ENCODE measurements at places on chromosomes 6 and 20. TPM values are rescaled to one million over a fixed set of nuclear protein-coding genes. Genes with fewer than 3 reads are reported as not detected.
A peak's percentile ranks its signal among the peaks of the same experiment; 100 is the strongest.

C20orf144 gene
- total RNA-seq, result not detected

DNA sequence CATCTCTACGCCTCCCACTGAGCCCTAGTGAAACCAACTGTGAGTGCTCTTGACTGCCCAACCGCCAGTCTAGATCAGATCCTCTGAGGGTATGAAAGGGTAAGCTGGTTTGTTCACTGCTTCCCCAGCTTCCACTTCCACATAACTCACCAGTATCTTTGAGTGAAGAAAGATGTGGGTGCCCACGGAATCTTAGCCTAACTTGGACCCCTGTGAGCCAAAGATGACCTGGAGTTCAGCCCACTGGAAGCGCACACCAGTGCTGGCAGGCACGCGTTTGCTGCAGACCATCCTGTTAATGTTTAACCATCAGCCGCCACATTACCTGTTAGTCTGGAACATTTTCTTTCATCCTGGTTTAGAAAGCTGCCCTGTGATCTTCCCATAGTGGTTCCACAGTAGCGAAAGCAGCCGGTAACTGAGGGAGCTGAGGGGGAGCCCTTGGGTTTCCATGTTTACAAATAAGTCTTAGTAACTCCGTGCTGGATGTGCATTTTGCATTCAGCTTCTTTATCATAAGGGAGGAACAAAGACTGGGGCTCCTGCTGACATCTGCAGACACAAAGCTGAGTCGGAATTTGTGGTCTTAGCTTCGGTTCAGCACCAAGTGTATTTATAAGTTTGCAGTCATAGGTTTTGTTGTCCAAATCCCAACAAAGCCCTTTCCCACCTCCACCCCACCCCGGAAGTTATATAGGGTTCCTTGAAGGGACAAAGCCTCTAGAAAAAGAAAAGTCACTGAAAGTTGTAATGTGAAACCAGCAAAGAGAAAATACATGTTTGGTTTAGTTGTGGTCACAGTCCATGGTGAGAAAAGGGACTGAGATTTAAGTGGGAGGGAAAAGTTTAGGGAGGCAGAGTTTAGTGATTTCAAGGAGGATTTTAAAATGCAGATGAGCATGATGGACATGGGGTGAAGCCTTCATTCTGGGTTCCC is 71.0 kb downstream of the SSR1 start:
- DNase-seq, result no peak

GRCh38 chr6:79613912-79614311 is 17.2 kb upstream of the SH3BGRL2 start:
- DNase-seq, result no peak

DNA sequence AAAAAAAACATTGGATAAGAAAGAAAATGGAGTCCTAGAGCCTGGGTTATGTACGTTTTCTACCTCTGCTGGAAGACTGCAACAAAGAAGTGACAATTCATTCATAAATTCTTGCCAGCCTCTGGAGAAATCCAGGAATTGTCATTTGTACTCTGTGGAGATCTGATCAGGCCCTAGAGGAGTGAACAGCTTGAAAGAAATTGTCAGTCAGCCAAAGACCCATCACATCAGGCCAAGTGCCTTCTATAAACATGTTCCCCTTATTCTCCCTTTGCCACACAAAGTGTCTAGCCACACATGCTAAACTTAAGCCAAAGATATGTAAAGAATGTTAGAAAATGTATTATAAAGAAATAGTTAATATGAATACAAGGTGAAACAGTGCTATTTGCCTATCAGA is 152.4 kb downstream of the ADAT2 start:
- no peak for DNase-seq

DNA sequence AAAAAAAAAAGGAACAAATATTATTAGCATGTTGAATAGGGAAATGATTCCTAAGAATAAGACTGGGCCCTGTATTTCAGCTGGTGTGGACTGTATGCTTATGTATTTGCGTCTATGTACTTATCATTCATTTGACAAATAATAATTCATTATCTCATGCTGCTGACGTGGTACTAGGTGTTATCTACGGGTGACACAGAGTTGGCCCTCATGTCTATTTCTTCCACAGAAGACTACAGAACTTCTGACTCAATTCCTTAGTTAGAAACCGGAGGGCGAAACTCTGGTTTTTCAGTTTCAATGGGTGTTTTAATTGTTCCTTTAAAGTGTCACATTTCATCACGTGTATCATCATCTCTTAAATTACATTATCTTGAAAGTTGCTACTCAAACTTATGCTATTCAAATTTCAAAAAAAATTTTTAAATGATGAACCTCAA is 305.9 kb downstream of the CLIC5 start:
- no peak for DNase-seq

FRK gene
- 3.5 TPM for total RNA-seq

ATP9A gene
- 22.1 TPM for total RNA-seq

SAMD3 gene
- total RNA-seq, result not detected

COL9A1 gene
- not detected for total RNA-seq

DNA sequence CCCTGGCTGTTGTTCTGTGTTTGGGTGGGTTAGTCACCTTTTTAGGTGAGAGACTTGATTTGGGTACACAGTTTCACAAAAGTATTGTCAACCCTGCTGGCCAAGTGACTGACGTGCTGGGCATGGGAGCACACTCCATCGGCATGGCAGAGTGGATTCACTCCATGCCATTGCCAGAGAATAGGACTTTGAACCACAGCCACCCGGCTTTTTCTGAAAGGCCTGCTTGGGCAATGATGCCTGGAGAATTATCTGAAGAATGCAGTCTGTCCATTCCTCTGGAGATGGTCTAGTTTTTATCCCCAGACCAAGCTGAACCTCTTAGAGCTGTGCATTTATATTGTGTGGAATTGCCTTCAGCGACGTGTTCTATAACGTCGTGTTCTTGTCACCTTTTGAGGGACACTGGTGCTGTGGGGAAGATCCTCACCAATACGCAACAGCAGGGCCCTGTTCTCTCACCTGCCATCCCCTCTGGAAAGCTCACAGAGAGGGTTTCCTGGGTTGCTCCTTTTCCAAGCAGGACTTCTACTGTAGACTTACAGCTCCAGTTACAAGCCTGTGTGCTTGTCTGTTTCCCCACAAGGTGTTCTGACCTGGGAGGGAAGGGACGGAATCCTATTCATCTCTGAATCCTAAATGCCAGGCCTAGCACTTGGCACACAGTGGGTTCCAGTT is 183.4 kb upstream of the AKAP12 start:
- no peak for DNase-seq

DSN1 gene
- 15.3 TPM for total RNA-seq

DNA sequence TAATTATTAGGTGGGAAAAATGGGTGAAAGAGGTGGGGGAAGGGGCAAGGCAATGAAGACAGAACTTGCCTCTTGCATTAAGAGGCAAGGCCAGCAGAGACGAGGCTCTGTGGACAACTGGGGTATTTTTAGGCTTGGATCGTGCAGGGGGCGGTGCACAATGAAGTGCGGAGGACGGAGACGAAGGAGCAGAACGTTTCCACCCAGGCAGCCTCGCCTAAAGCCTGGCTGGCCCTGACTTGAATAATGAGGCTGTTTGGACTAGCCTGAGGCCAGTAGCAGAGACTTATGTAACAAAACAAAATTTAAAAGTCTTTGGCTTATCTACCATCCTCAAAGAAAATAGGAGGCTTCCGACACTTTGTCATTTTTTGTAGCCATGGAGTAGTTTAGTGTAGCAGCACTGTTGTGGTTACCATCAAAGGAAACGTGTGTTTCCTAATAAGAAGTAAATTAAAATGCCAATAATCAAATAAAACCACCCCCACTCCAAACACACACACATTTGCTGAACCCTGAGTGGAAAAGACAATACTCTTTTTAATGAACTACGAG is 370.0 kb upstream of the CNR1 start:
- DNase-seq, result peak; percentile 76

- peak; percentile 61 for DNase-seq
Measured at GRCh38 chr20:57579898-57580447, 19.1 kb downstream of the PCK1 start.

- no peak for DNase-seq
Measured at GRCh38 chr6:21438986-21439352, 154.6 kb upstream of the SOX4 start.

- DNase-seq, result no peak
Measured at GRCh38 chr6:4264601-4265000, 129.2 kb upstream of the ECI2 start.

- no peak for DNase-seq
Measured at GRCh38 chr6:2209226-2209809, 36.1 kb downstream of the GMDS start.

ANKRD60 gene
- not detected for total RNA-seq

PLG gene
- 1.1 TPM for total RNA-seq

All from adrenal gland (tissue), 19 donors.